Activated naive CD4-positive, alpha-beta T cell treated with anti-CD3 and anti-CD28 coated beads, Interleukin-2, amount 50 U/mL, for 72 hours (primary cell): ENCODE measurements at places on chromosomes 11 and 22.

DNA sequence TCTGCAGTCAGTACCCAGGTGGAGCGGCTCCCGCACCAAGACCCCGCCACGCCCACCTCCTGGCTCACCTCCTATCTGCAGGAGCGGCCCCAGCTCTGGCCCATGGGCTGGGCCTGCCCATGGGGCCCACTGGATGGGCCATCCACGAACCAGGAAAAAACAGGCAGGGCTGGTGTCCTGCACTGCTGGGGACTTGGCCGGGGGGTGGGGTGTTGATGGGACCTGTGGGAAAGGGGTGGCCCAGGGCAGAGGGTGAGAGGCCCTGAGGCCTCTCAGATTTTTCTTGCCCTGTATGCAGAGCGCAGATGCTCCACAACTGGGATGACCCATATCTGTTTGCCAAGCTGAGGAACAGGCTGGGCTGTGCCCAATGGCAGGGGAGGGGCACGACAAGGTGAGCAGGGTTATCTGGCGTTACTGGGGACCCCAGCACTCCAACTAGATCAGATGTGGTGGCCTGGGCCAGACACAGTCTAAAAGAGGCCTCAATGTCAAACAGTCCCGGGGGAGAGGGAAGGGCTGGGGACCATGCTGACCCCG, 2.7 kb upstream of the PIM3 start:
- no peak for DNase-seq

- no peak for DNase-seq
Measured at GRCh38 chr11:7670641-7671040, 2.7 kb downstream of the CYB5R2 start.

DNA sequence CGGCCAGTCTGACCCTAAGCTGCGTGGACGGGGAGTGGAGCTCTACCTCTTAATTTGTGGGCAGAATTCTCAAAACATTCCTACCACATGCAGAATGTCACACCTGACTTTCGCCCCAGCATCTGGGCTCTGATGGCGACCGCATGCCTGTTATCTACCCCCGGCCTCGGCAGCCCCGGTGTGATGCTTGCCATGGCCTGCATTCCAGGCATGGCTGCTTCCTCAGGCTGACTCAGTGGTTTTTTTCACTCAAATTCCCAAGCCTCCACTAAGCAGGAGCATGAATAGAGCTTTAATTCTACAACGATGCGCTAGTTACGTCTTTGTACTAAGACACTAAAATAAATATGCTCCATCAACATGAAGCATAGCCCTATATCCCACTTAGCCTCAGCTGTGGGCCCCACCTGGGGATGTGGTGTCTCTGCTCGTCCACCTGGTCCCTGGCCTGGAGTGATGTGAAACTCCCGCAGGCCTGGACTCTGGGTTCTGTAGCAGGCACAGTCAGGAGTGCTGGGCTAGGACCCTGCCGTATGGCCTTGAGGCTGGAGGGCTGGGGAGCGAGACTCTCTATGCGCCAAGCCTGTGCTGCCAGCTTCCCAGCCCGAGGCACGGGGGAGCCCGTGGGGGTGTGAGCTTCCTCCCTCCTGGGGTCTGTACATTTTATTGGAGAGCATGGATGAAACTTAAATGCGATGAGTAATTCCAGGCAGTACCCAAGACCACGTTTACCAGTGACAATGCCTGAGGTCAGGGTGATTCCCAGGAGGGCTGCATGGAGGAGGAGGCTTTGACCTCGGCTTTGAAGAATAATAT, 153.2 kb downstream of the CTTN start:
- DNase-seq: no peak

GRCh38 chr11:20060647-20061205, 99.5 kb downstream of the DBX1 start:
- no peak for DNase-seq

GRCh38 chr11:127972816-127973215, 614.5 kb downstream of the ETS1 start:
- no peak for DNase-seq

GRCh38 chr11:57302489-57302888, 22.3 kb downstream of the TNKS1BP1 start:
- no peak for DNase-seq

GRCh38 chr11:122853971-122854446, 15.7 kb downstream of the CRTAM start:
- DNase-seq: no peak

- no peak for DNase-seq
Measured at GRCh38 chr11:102429226-102429625, 23.3 kb downstream of the TMEM123 start.

DNA sequence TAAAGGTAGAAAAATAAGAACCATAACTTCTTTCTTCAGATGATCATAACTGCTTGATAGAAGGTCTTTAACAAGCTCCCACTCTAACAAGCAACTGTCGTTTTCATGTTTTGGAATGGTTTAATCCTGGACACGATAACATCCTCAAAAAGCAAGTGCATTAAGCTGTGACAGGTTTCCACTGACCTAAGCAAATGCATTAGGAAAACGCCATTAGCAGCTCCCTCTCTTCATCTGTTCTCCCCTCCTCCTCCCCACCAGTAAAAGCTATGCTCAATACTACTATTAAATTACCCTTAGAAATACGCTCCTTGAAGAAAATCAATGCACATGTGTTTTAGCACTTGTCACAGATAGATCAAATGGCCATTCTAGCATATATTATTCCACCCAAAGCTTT, 729.4 kb downstream of the OPCML start:
- DNase-seq: no peak

GRCh38 chr22:31639436-31640039, 22.5 kb downstream of the PISD start:
- DNase-seq: no peak
